ENCODE measurements at places on chromosomes 2 and 18. TPM values are rescaled to one million over a fixed set of nuclear protein-coding genes. Genes with fewer than 3 reads are reported as not detected.

GRCh38 chr2:8800218-8800617 lies 37.2 kb downstream of the KIDINS220 start:
- DNase-seq = no peak

DNA sequence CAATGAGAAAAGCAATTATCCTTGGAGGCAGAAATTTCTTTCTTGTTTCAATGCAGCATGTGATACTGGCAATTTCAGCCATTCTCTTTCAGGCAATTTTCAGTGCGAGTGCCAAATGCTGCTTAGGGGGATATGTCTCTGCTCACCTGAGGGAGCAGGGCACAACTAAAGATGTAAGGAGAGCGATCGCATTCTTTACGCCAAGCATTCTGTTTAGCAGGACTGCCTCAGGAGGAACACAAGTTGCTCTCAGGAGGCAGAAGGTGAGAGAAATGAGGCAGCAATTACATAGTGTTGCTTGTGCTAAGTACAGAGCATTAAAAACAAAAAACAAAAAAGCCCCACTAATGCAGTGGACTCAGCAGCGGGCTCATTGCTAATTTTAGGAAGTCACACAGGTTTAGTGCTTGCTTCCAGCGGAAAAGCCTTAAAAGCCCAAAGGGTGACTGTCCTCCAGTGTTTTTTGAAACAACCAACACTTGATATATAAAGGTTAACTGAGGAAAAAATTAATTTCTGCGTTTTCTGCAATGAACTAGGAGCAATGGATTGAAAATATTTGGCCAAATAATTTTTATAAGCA lies 116.9 kb downstream of the METTL8 start:
- no peak for DNase-seq

DNA sequence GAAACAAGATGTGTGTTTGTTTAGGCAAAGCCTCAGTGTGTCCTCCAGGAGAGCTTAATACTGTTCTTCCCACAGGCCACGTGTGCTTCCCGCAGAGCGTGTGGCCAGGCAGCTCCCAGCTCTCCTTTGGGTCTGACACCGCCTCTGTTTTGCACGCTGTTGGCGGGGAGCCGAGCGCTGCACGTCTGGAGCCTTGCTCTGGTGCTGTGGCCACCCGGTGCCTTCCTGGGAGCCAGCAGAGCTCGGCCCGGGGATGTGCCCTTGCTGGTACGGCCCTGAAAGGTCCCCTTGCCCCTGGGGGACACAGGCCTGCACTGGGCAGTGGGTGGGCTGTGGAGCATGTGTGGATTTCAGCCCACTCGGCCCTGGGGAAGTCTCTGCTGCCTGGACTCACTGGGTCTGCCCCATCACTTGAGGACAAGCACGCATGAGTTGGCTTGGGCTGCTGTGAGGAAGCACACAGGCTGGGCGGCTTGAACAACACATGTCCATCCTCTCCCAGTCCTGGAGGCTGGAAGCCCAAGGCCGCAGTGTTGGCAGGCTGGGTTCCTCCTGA lies 160.7 kb upstream of the HDAC4 start:
- peak; percentile 63 for DNase-seq

DNA sequence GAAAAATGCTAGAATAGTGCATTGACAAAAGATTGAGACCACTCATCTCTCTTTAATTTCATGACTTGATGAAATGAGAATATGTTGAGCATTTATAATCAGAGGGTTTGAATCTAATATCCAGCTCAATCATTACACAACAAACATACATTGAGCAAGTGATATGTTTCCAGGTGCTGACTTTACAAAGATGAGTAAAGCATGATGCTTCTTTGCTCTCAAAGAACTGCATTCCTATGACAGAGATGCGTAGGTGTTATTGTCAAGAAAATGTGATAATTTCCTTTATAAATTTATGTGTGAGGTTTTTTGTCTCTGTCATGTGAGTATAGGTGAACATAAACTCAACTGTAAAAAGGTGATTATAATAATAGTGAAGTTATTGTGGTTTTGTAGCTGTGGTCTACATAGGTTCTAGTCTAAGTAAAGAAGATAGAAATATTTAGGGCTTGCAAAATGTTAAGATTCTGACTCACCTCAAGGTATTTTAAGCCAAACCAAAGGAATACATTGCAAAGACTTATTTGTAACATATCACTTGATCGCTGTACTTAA lies 389.8 kb downstream of the GALNT13 start:
- DNase-seq = no peak

DNA sequence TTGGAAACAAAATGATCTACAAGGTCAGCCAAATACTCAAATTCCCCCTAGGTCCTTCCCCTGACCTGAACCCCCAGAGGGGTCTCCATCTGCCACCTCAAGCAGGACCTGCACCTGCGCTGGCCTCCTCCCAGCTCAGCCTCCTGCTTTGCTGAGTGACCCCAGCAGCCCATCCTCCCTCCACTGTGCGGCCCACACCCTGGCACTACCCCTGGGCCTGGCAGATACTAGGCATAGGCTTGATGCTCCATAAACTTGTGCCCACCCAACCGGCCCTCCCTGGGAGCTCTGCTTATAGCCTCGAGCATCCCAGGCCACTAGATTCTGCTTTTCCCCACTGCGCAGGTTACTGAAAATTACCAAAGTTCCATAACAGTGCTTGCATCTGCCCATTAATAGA lies 156.2 kb downstream of the HDAC4 start:
- DNase-seq = no peak

DNA sequence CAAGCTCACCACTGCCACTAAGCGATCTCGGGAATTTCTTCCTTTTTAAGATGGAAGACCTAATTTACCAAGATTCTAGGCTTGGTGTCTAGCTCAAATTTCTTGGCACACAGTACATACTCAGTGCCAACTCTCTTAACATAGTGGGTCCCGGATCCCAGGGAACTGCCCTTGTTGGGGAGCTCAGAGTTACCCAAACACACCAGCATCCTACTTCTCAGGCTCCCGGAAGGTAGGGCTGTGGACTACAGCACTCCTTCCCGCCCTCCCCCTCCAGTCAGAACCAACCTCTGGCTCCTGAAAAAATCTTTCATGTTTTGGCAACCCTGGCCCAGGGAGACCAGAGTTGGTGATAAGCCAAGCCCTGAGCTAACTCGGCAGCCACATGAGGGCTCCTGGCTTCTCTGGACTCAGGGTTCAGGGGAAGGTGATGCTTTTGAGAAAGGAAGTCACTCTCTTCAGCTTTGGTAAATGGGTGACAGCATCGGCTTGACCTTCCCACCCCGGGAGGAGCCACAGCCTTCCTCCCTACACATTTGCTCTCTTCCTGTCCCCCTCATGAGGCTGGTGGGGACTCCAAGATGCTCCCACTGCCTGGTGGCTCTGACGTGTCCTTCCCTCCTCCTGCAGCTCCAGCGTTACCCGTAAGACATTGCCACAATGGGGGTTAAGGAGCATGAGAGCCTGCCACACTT lies 8.8 kb downstream of the ODC1 start:
- DNase-seq = no peak

The CFLAR gene
- total RNA-seq = 103 TPM

The HOXD3 gene
- total RNA-seq = not detected

The IWS1 gene
- total RNA-seq = 23.4 TPM
